ENCODE measurements at places on chromosomes 16 and 17.
A peak's percentile ranks its signal among the peaks of the same experiment; 100 is the strongest.

DNA sequence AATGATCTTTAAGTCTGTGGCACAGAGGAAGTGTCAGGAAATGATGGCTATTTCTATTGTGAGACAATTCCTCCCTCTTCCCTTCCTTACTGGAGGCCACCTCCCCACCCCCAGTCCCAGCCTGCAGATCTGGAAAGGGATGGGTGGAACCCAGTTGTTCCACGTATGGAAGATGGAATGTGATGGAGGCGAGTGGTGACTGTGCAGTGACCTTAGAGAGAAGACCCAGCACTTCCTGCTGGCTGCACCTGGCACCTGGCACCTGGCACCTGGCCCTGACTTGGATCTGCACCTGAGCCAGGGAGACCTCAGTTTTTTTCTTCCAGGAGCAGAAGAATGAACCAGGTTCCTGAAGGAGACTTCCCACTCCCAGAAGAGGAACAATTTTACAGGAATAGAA, 33.0 kb upstream of the TMC5 start:
- no peak for DNase-seq

GRCh38 chr17:82751171-82751570, 694 bp upstream of the TBCD start:
- DNase-seq, result no peak

- no peak for DNase-seq
These were observed 140.6 kb upstream of the NUDT7 start for GRCh38 chr16:77581706-77582105.

- no peak for DNase-seq
These were observed 101.8 kb downstream of the MYH11 start for GRCh38 chr16:15754821-15755534.

DNA sequence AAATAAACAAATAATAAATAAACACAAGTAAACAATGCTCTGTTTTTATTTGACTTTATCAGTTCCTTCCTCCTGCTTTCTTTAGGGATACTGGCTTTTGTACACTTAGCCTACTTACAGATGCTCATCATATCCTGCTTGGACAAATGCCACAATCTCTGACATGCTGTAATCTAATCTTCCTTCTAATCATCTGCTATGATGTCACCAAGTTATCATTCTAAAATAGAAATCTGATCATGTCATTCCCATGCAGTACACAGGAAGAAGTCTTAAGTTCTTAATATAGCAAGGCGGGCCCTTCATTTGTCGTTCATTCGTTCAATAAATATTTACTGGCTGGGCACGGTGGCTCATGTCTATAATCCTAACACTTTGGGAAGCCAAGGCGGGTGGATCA, 9.1 kb upstream of the UBB start:
- DNase-seq, result peak; percentile 65

DNA sequence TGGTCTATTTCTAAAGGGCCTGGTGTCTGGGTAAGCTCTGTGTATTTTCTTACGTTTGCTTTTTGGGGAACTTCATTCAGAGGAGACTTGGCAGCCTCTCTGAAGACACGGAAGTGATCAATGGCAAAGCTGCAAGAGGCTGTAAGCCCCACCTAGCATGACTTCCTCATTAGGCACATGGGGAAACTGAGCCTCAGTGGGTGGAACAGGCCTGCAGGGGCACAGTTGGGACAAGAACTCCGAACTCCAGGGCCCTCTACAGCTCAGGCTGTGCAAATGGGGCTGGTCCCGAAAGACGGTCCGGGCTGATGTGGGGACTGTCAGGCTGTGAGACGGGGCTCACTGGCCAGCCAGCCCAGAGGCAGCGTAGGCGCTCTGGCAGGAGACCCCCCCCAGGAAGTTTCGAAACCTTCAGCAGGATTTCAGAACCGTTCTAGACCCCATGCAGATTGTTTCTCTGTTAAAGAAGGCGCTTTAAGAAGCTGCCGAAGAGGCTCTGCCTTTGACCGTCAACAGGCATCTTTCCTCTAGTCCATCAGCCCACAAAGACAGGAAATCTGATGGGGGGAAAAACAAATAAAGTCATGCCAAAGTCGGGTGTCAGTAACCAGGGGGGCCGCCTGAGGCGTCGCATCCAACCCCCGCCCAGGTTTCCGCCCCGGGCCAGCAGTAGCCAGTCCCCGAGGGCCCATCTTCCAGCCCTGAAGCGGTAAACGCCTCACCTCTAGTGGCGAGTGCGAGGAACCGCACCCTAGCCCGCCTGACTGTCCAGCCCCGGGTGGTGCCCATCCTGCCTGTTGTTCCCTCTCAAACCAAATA, 79.8 kb upstream of the TBC1D3K start:
- peak; percentile 12 for DNase-seq

DNA sequence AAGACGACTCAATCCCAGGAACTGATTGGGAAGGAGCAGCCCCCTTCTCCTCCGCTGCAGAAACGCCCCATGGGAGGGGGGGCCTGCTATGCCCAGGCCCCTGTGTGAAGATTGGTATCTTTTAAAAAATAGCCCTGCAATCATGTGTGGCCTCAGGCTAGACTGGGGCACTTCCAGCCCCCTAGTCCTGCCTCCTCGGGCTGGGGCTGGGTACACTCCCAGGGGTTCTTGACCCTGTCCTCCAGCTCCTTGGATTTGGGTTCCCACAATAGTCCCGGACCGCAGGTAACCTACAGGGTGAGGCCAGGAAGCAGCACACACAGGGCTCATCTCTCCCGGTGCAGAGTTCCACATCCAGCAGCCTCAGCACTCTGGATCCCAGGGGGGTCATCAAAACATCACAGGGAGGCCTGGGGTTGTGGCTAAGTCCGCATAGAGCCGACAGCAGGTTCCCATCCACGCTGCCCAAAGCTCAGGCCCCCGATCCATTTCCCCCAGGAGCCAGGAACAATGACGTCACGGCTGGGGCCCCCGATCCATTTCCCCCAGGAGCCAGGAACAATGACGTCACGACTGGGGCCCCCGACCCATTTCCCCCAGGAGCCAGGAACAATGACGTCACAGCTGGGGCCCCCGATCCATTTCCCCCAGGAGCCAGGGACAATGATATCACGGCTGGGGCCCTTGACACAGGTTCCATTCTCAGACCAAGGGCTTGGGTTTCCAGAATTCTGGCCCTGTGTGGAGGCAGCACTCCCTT, 202.4 kb downstream of the IRF8 start:
- no peak for DNase-seq

- DNase-seq, result no peak
These were observed 1.4 kb downstream of the BBS2 start for GRCh38 chr16:56518425-56518824.

GRCh38 chr16:85236818-85237150, 124.5 kb upstream of the CIBAR2 start:
- DNase-seq, result no peak

DNA sequence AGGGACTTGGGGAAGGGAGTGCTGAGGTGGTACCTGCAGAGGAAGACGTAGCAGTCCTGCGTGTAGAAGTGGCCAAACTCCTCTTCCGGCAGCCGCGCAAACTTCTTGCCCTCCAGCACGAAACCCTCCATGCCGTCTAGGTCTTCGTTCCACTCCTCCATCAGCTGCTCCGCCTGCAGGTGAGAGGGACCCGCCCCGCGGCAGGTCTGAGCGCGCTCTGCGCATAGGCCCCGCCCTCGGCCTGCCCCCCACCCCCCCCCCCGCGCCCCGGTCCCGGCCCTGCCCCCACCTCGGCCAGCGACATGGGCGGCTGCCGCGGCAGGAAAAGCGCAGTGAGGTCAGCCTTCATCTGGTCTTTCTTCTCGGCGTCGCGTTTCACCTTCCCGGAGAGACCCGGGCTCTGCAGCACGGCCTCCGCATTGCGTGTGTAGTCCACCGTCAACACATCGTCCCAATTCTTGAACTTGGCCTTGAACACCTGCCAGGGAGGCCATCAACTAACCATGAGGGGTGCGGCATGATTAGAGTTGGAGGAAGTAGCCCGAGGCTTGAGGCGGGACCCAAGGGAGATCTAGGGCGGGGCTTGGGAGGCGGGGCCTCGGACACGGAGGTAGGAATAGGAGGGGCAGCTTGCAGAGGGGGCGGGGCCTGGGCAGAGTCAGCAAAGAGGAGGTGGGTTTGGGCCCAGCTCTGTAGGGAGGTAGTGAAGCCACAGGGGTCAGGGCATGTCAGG, 11.5 kb downstream of the FLII start:
- no peak for DNase-seq

GRCh38 chr16:10946308-10946707, 1.9 kb downstream of the CLEC16A start:
- DNase-seq, result no peak

GRCh38 chr17:72438783-72439182, 318.0 kb downstream of the SOX9 start:
- no peak for DNase-seq

DNA sequence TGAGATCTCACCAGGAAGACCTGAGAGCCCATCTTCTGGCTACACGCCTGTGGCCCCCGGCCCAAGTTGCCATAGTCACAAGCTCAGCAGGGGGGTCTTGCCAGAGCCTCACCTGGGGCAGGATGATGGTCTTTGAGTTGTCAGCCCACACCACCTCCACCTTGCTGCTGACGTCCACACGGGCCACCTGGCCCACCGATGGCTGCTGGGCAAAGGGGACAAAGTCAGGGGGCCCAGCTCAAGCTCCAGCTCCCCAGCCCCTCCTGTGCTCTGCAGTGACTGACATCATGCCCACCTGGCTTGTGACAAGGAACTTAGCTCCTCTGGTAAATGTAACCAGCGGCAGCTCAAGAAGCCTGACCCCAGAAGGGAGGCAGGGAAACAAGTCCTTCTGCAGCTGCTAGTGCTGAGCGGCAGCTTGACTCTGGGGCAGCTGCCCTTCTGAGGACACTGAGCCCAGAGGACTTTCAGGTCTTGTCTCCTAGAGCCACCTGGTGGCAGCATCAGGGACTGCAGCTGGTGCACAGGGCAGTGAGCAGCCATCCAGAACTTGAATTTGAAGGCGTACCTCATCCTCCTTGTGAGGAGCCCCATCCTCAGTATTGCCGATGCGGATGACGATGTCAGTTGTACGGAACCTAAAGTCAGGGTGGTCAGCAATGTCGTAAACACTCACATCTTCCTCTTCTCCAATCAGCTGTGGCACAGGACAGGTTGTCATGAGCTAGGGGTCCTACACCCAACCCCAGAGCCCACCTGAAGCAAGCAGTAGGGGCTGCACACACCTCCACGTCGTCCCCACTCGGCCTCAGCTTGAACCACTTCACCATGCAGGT, 13.5 kb downstream of the SPHK1 start:
- DNase-seq, result no peak

Data from fibroblast of skin of left biceps (primary cell).